ENCODE measurements at places on chromosomes 1 and 21. TPM values are rescaled to one million over a fixed set of nuclear protein-coding genes. Genes with fewer than 3 reads are reported as not detected.

DNA sequence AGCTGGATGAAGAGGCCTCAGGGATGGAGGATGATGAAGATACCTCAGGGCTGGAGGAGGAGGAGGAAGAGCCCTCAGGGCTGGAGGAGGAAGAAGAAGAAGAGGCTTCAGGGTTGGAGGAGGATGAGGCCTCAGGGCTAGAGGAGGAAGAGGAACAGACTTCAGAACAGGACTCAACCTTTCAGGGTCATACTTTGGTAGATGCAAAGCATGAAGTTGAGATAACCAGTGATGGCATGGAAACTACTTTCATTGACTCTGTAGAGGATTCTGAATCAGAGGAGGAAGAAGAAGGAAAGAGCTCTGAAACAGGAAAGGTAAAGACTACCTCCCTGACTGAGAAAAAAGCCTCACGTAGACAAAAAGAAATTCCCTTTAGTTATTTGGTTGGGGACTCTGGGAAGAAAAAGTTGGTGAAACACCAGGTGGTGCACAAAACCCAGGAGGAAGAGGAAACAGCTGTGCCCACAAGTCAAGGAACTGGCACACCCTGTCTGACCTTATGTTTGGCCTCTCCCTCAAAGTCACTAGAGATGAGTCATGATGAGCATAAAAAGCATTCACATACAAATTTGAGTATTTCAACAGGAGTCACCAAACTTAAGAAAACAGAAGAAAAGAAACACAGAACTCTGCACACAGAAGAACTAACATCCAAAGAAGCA is 15.4 kb downstream of the L1TD1 start:
- no peak for DNase-seq

- DNase-seq: peak; percentile 19
Measured at GRCh38 chr1:201399352-201400126, 415 bp upstream of the LAD1 start.

DNA sequence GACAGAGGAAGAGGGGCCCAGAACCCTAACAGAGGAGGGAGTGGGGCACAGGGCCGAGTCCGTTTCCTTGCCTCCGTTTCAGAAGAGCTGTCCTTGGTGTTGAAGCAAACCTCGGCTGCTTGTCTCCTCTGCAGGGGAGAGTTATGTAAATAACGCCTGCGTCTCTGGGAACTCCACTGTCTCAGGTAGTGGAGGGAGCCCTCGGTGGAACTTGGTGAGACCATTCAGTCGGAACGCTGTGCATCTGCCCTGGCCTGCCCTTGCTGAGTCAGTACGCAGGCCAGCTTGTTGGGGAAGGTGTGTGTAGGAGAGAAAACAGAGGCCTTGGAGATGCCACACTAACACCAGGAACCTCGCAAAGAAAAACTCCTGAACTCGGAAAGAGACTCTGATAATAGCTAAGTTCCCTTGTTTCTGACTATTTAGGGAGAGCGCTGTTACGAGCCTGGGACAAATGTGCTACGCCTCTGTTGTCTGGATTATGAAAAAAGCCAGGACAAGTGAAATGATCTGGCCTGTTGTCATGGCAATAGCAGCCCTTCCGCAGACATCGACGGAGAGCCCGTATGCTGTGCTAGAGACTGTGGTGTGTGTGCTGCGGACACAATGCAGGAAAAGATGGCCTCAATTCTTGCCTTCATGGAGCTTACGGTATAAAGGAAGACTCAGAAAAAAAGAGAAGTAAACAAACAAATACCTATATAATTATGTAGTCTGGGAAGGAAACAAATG is 94.6 kb upstream of the AKT3 start:
- DNase-seq: peak; percentile 35

The TNFAIP8L2 gene
- total RNA-seq: not detected

The C1QA gene
- 0.26 TPM for total RNA-seq

The NECTIN4 gene
- total RNA-seq: 0.33 TPM

The LORICRIN gene
- total RNA-seq: not detected

DNA sequence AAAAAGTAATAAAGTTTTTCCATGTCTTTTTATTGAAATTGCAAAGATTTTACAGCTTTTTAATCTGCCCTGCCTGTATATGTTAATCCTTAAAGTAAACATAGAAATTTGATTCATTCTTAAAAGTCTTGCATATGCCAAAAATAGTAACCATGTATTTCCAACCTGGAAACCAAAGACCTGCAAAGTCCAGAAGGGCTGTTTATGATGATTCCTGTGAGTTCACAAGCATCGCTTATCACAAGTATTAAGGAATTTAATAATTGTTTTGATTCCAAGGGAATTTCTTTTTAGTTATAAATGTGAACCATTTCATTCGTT is 199.1 kb downstream of the PTPRC start:
- no peak for DNase-seq

- no peak for DNase-seq
Measured at GRCh38 chr1:98403963-98404480, 257.5 kb upstream of the SNX7 start.

The PTPRC gene
- total RNA-seq: under 0.01 TPM

DNA sequence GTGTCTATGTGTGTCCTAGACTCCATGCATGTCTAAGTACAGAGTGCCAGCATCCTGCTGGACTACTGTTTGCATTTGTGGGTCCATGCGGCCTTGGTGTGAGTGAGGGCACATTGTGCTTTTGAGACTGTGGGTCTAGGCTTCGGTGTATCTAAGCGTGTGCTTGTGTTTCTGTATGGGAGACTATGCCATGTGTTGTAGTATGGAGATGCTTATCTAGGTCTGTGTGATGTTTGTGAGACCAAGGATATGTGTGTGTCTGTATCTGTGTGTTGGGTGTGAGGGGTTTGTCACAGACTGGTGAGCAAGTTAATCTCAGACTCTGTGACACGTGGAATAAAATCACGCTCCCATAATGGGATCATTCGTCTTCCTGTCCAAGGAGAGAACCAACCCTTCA is 14.5 kb downstream of the AHDC1 start:
- DNase-seq: no peak

The RHCE gene
- 0.26 TPM for total RNA-seq

- DNase-seq: no peak
Measured at GRCh38 chr1:84166797-84167196, 22.7 kb downstream of the PRKACB start.

The RPTN gene
- total RNA-seq: not detected

The GJB5 gene
- total RNA-seq: not detected

The SH3BP5L gene
- total RNA-seq: 19.8 TPM

The FAM3B gene
- total RNA-seq: not detected

DNA sequence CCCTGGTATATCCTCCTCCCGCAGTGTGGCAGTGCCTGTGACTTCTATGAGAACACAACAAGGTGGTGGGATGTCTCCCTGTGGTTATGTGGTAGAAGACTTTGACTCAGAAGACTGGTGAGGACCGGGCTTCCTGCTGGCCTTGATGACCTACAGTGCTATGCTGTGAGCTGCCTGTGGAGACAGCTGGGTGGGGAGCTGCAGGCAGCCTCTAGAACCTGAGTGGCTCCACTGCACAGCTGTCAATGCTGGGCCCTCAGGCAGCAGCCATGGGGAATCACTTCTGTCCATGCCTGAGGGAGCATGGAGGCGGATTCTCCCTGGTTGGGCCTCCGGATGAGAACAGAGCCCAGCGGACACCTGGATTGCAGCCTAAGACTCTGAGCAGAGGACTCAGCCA is 14.9 kb downstream of the SLC1A7 start:
- no peak for DNase-seq

The WNT2B gene
- total RNA-seq: 1.5 TPM

The SPRR2A gene
- total RNA-seq: not detected

- peak; percentile 79 for DNase-seq
Measured at GRCh38 chr1:186763107-186763506, 65.6 kb upstream of the PLA2G4A start.

- DNase-seq: peak; percentile 67
Measured at GRCh38 chr1:29243871-29244200, 7.5 kb downstream of the PTPRU start.

The C1orf116 gene
- total RNA-seq: not detected

- DNase-seq: peak; percentile 50
Measured at GRCh38 chr1:199404191-199404590, 623.3 kb upstream of the NR5A2 start.

The OR10J1 gene
- total RNA-seq: not detected

DNA sequence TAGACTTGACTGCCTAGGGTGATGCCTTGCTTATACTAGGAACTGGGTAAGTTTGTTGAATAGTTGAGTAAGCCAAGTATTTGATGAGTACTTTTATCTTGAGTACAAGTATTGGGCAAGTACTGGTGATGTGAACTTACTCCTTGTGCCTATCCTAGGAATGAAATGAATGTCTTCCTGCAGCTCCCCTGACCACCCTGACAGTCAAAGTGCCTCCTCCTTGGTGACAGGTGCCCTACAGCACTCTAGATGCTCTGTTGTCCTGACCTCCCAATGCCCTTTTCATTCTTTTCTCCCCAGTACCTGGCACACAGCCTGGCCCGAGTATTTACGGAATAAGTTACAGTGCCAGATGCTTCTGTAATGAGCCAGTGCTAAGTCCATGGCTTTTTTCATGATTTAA is 25.5 kb downstream of the PCSK9 start:
- peak; percentile 70 for DNase-seq

The CNR2 gene
- total RNA-seq: not detected

The MYOG gene
- not detected for total RNA-seq

- peak; percentile 42 for DNase-seq
Measured at GRCh38 chr1:207304710-207305488, 16.6 kb upstream of the CD55 start.

- no peak for DNase-seq
Measured at GRCh38 chr1:117059334-117059677, 820 bp upstream of the TTF2 start.

The RNU1-1 gene
- under 0.01 TPM for total RNA-seq

GRCh38 chr1:83854456-83854855 is 144.5 kb downstream of the TTLL7 start:
- no peak for DNase-seq

- DNase-seq: no peak
Measured at GRCh38 chr1:57296726-57297250, 127.1 kb downstream of the DAB1 start.

The SLAMF9 gene
- total RNA-seq: not detected
